Sigmoid colon (tissue), 7 donors: ENCODE measurements at places on chromosomes 2 and 18. TPM values are rescaled to one million over a fixed set of nuclear protein-coding genes. Genes with fewer than 3 reads are reported as not detected.

HNMT gene
- total RNA-seq: 41.1 TPM

EVX2 gene
- total RNA-seq: 2.2 TPM

STPG4 gene
- total RNA-seq: 1.1 TPM

MTHFD2 gene
- 23.6 TPM for total RNA-seq

DSG1 gene
- total RNA-seq: not detected

CREG2 gene
- 0.36 TPM for total RNA-seq
